ENCODE measurements at places on chromosomes 11 and 22. TPM values are rescaled to one million over a fixed set of nuclear protein-coding genes. Genes with fewer than 3 reads are reported as not detected.

BIRC3 gene
- 0.15 TPM for total RNA-seq

MRGPRE gene
- total RNA-seq = not detected

ENTHD1 gene
- not detected for total RNA-seq

DNA sequence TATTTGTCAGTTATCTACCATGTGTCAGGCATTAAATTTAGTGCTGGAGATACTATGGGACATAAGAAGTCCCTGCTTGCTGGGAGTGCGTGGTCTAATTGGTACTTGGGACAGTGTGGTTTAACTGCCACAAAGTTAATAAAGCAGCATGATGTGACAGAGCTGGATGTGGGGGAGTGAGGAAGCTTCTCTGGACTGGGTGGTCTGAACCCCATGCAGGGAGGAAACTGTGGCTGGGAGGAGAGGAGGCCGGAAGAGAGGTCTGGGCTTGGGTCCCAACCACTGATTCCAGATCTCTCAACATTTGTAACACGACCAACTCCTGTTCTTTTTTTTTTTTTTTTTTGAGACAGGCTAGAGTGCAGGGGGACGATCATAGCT is 37.1 kb downstream of the ST3GAL4 start:
- H3K4me3 ChIP-seq = no peak overlapping the region
- no peak overlapping the region for H3K27ac ChIP-seq
- no peak for DNase-seq
- H3K36me3 ChIP-seq = no peaks in the 10 kb centered on the region
- H3K4me1 ChIP-seq = no peaks in the 10 kb centered on the region

- peaks cover 36% of the 10 kb centered on the region for H3K36me3 ChIP-seq
- H3K4me3 ChIP-seq = no peak overlapping the region
- no peaks in the 10 kb centered on the region for H3K4me1 ChIP-seq
- no peak for DNase-seq
- H3K27me3 ChIP-seq = no peaks in the 10 kb centered on the region
- no peak overlapping the region for H3K27ac ChIP-seq
These were observed 16.1 kb downstream of the RBX1 start for GRCh38 chr22:40967111-40967760.

TRMT2A gene
- 44.9 TPM for total RNA-seq

DNA sequence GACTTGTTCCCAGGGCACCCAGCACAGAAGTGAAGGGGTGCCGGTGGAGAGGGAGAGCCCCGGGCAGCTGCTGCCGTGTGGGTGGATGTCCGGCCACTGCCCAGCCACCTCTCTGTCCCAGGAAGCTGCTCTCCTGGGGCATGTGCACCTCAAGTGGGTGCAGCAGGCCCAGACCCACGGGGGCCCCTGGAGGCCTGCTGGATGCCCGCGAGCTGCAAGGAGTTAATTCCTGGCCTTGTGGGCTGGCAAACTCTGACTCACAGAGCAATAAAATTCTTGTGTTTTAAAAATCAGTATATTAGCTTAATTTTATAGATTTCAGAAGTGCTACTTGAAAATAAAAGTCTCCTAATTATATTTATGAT is 37.4 kb upstream of the KCNQ1OT1 start:
- no peak overlapping the region for H3K4me3 ChIP-seq
- no peak overlapping the region for H3K27ac ChIP-seq
- peaks cover 11% of the 10 kb centered on the region for H3K27me3 ChIP-seq
- DNase-seq = no peak
- no peaks in the 10 kb centered on the region for H3K36me3 ChIP-seq

OR6M1 gene
- total RNA-seq = not detected

OR4X2 gene
- not detected for total RNA-seq

Measured in H1 (cell line).